NCI-H748 treated with DMSO at 0.1 percent for 48 hours (cell line): ENCODE measurements at places on chromosomes 6 and 20.

DNA sequence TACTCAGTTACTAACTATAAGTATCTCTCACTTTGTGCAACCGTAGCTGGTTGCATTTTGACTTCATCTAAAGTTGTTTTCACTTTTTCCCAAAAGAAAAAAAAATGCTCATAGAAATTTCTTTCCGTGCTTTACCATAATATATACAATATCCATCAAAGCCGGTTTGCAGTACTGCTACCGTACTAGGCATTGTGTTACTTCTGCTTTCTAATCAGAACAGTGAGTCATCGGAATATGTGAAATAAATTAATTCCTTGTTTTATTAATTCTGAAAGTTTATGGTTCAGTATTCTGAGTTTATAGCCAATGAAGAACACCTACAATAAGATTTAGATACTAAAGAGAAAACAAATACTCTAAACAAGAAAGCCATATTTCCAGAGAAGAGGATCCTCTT is 72.5 kb downstream of the TNFRSF21 start:
- no peak for DNase-seq

DNA sequence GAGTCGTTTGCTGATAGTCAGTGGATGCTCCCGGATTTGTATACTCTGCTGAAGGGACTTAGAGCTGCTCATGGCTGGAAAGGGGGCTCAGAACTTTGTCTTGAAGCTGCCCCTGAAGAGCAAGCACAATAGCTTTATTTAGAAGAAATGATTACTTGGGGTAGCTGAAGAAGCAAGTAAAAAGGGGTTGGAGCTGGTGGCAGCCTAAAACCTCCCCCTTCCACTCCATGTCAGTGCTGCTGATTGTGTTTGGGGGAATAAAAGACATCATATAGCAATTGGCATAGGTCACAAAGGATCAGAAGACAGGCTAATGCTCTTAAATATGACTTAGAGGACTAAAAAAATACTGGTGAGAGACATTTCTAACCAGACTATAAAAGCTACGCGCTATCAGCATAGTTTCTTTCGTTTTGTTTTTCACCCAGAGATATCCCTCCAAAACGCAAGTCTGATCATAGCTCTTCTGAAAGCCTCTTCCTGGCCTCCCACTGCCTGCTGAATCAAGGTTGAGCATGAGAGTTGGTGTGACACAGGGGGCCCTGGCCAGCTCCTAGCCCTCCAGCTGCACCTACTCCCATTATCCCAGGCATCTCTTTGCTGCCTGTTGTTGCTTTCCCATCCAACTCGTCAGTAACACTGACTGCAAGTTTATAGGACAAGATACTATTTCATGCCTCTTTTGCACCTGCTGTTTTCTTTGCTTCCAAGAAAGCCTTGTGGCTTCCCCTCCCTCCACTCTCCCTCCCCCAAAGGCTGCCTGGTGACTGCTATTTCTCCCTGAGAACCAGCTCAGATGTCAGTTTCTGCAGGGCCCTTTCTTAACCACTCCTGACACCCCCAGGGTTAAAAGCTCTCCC is 33.9 kb upstream of the SGK1 start:
- no peak for DNase-seq

- DNase-seq: no peak
These were observed 732.8 kb upstream of the CITED2 start for GRCh38 chr6:140107216-140107615.

- peak; percentile 25 for DNase-seq
These were observed 32.1 kb downstream of the FAM83B start for GRCh38 chr6:54878718-54879117.
